ENCODE measurements at places on chromosomes 13 and 19. TPM values are rescaled to one million over a fixed set of nuclear protein-coding genes. Genes with fewer than 3 reads are reported as not detected.

PCDH8 gene
- total RNA-seq: 0.04 TPM

ATP4A gene
- 3.0 TPM for total RNA-seq

SPTBN4 gene
- 2.1 TPM for total RNA-seq

ZNF880 gene
- total RNA-seq: 8.5 TPM

LILRA1 gene
- total RNA-seq: 0.09 TPM

CEACAM16 gene
- 0.16 TPM for total RNA-seq

PDX1 gene
- 14.1 TPM for total RNA-seq

EXOC3L2 gene
- total RNA-seq: 1.2 TPM

SULT2A1 gene
- total RNA-seq: not detected

NCAN gene
- not detected for total RNA-seq

CADM4 gene
- total RNA-seq: 7.2 TPM

KLK4 gene
- total RNA-seq: not detected

GRCh38 chr13:99469041-99469440 lies 32.2 kb upstream of the TM9SF2 start:
- no peak for DNase-seq

DNA sequence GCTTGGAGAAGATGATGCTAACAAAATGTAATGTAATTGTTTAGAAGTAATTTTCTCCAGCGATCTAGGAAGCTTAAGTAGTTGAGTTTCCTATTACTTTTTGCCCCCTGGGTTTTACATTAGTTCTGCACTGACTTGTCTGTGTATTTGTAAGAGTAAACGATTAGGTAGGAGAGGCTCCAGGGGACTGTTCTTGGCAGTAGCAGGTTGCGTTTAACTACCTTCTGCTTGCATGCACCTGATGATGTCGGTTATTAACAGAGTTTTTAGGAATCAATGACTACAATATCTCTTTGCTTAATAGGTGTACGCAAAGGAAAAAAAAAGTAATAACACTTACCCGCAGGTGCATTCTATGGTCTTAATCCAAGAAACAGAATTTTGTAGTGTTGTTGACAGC lies 18.3 kb upstream of the UGGT2 start:
- DNase-seq: no peak

- no peak for DNase-seq
These were observed 269.1 kb downstream of the ABCC4 start for GRCh38 chr13:95032121-95032520.

- no peak for DNase-seq
These were observed 69.3 kb downstream of the LHFPL6 start for GRCh38 chr13:39533651-39534150.

GRCh38 chr13:73138638-73139491 lies 80.1 kb downstream of the KLF5 start:
- no peak for DNase-seq

DNA sequence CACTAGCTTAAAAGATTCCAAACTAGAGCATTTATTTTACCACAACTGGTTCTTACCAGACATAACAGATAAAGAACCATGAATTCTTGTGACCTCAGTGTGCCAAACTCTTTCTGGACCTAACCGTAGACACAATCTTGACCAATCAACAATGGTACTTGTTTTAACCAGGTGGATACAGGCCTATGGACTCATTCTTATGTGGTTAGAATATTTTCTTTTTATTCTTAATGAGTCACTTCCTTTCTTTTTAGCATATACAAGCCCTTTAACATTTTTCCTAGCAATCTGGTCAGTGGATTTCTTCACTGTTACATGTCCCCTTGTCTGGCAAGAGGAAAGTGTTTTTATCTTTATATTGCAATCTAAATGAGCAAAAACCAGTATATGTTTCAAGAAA lies 792.1 kb upstream of the SPRY2 start:
- DNase-seq: no peak

DNA sequence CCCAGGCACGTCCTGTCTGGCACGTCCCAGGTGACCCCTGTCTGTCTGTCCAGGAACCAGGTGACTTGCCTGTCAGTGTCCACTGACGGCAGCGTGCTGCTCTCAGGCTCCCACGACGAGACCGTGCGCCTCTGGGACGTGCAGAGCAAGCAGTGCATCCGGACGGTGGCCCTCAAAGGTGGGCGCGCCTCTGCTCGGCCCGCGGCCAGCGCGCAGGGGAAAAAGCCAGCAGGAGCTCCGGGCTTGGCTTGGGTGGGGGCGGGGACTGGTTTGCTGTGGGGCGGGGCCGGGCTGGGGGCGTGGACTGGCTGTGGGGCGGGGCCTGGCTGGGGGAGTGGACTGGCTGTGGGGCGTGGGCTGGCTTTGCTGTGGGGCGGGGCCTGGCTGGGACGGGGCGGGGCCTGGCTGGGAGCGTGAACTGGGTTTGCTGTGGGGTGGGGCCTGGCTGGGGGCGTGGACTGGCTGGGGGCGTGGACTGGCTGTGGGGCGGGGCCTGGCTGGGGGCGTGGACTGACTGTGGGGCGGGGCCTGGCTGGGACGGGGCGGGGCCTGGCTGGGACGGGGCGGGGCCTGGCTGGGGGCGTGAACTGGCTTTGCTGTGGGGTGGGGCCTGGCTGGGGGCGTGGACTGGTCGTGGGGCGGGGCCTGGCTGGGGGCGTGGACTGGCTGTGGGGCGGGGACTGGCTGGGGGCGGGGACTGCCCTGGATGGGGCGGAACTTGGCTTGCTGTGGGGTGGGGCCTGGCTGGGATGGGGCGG lies 7.2 kb downstream of the WDR18 start:
- DNase-seq: no peak

GRCh38 chr19:6753178-6754031 lies 13.8 kb downstream of the SH2D3A start:
- DNase-seq: peak; percentile 71

DNA sequence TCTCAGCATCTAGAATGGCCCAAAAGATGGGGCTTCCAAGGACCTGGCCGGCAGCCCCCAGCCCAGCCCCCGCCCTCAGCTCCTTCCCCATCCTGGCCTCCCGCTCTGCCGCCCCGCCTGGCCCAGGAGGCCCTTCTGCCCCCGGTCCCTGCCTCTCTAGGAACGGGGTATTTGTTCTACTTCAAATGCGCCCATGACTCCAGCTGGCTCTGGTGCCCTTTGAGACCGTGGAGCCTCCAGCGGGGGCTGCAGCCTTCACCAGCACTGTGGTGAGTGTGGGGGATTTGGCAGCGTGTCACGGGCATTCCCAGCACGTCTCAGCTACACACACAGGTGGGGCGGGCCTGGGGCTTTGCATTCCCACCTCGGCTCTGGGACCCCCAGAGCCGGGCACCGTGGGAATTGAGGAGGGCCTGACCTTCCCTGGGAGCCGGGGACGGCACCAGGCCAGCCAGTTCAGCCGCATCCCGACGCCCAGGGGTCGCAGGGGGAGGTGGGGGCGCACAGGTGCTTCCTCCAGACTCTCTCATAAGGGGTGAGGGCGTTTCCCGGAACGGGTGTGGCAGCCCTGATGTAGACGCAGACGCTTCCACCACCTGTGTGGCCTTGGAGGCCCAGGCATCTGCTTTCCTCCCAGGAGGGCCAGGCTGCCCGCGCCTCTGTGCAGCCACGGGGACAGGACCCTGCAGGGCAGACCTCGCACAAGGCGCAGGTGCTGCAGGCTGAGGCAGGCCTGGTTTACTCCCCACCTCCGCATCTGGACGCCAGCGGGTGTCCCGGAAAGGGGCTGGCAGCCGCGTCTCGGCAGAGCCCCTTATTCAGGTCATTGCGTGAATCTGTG lies 947 bp downstream of the ATP4B start:
- DNase-seq: no peak

DNA sequence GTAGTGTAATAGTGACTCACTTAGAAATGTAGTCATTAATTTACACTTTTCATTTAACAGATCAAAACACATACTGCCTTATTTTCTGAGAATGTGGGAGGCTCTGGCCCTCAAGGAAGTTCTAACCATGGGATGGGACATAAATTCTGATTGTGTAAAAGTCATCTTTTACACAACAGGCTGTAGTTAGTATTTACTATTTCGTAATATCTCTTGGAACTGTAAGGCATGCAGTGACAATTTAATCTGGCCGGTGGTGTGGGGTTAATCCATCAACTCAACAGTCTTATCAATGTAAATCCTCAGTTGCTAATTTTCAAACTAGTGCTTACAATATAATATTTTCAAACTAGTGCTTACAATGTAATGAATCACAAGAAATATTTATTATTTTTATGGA lies 1599.2 kb downstream of the EFNB2 start:
- DNase-seq: no peak

DNA sequence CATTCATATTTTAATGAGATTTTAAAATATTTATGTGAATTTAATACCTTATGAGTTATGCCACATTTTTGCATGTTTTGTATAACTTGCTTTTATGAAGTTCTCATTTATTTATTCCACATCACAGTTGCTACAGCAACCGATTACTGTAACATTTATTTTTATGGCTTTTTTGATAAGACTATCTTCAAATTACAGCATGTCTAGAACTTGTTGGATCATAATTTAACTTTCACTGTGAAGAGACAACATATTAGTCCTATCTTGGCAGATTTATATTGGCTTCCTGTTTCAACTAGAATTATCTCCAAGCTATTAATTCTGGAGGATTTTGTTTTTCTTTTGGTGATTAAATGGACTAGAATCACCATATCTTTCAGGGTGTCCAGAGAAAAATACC lies 793.7 kb upstream of the SLITRK5 start:
- no peak for DNase-seq

DNA sequence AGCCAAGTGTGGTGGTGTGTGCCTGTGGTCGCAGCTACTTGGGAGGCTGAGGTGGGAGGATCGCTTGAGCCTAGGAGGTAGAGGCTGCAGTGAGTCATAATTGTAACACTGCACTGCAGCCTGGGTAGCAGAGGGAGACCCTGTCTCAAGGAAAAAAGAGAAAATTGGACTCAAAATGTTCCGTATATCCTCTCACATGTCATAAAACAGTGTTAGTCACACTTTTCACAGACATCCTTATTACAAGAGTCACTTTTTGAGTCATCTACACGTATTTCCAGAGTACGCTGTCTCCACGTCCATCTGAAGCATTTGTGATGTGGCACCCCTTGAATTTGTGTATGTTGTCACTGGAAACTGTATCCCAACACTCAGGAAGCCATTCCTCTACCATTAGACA lies 133.0 kb downstream of the SIPA1L3 start:
- DNase-seq: no peak

GRCh38 chr13:33260168-33261098 lies 25.1 kb downstream of the STARD13 start:
- DNase-seq: no peak

- no peak for DNase-seq
These were observed at the start of gene ZFR2 for GRCh38 chr19:3868770-3869456. ZFR2 (minus strand) TSS chr19:3869038; CDS start chr19:3869017, 21 bp downstream.

- DNase-seq: no peak
These were observed 68.5 kb upstream of the GPR183 start for GRCh38 chr13:99375738-99376080.

GRCh38 chr19:21848706-21849105 lies 12.7 kb upstream of the ZNF43 start:
- DNase-seq: no peak

DNA sequence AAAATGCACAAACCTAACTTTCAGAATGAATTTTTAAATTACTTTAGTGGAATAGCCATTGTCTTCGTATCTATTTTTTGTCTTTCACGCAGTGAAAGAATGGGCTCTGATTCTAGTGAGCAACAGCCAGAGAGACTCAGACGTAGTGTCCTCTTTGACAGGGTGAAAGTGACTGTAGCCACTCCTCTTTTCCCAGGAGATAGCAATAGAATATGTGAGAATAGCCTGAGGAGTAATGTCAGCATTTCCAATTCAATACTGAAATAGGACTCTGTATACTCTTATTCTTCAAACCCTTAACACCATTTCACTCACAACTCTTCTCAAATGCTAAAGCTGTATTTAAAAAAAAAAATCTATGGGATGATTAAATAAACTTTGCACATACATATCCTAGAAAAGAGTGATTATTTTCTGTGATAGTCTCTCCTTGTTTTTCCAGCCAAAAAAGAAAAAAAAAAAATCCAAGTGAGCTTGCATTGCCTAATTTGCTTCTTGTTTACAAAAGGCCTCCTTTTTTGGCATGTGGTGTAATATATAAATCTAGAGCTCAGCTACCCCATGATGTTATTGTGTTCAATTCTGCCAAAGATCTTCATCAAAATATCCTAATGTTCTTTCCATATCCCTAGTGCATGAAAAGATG lies 626.1 kb upstream of the SLITRK6 start:
- DNase-seq: no peak

GRCh38 chr19:46155237-46155636 lies 7.2 kb downstream of the IGFL2 start:
- DNase-seq: no peak

- no peak for DNase-seq
These were observed 44.3 kb upstream of the N4BP2L1 start for GRCh38 chr13:32472194-32472621.

GRCh38 chr19:46783670-46784069 lies 4.7 kb downstream of the SLC1A5 start:
- no peak for DNase-seq

DNA sequence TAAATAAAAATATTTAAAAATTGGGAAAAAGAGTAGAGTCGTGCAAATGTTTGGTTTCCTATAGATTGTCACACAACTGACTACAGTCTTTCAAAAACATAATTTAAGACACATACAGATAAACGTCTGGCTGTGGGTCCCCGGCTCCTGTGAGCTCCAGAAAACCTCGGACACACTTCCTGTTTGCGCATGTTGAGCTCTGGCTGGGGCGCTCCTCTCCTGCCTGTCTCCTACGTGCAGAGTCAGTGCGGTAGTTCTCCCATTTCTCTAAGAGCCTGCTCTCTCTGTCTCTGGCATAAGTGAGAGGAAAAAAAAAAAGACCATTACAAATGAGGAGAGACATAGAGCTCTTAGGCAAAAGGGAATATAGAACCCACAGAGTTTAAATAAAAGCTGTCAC lies 128.2 kb upstream of the OBI1 start:
- no peak for DNase-seq

Measured in pancreas (tissue), 10 donors.